ENCODE measurements at places on chromosomes 7 and 10. TPM values are rescaled to one million over a fixed set of nuclear protein-coding genes. Genes with fewer than 3 reads are reported as not detected.
A peak's percentile ranks its signal among the peaks of the same experiment; 100 is the strongest.

TFEC gene
- 0.70 TPM for total RNA-seq

- no peaks in the 10 kb centered on the region for H3K4me1 ChIP-seq
- no peak overlapping the region for H3K27ac ChIP-seq
- DNase-seq, result no peak
- H3K36me3 ChIP-seq, result no peaks in the 10 kb centered on the region
Observed at GRCh38 chr7:67525588-67525987, 529.0 kb downstream of the TYW1 start.

DNA sequence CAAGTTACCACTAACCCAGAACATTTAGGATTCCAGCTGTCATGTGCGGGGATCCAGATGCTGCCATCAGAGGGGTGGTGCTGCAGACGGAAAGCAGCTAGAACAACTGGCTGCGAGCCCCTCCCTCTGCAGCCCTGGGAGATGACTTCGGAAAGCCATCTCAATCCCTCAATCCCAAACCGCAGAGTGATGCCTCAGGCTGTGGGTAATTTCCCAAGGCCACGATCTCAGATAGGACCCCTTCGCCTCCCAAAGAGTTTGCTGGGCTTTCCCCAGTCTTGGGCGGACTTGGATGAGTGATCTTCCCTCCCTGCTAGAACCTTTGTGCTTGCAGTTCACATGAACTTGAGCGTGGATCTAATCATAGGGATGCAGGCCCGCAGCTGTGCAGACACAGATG lies 71.3 kb upstream of the EN2 start:
- DNase-seq, result no peak
- H3K4me1 ChIP-seq, result no peaks in the 10 kb centered on the region
- peaks cover 15% of the 10 kb centered on the region for H3K27me3 ChIP-seq
- no peak overlapping the region for H3K4me3 ChIP-seq
- H3K36me3 ChIP-seq, result no peaks in the 10 kb centered on the region
- no peak overlapping the region for H3K27ac ChIP-seq

DNA sequence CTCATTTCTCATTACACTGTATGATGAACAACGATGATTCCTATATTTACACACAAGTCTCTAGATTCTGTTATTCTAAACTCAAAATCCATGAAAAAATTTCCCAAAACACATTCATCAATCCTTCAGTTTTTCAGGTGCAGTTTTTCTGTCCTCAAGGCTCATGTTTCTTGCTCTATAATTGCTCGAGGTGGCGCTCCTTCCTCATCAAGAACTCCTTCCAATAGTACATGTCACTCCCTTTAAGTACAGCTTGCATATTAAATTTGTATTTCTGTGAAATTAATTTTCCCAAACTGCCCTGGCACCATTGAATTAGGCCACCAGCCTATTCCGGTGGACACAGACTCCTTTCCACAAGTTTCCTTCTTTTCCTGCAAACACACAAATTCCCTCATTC lies 188.7 kb upstream of the MINDY3 start:
- no peaks in the 10 kb centered on the region for H3K36me3 ChIP-seq
- H3K4me1 ChIP-seq, result no peaks in the 10 kb centered on the region
- no peak overlapping the region for H3K27ac ChIP-seq
- H3K4me3 ChIP-seq, result no peak overlapping the region

GRCh38 chr7:1593091-1593866 lies 23.4 kb upstream of the PSMG3 start:
- H3K27ac ChIP-seq, result no peak overlapping the region
- H3K36me3 ChIP-seq, result no peaks in the 10 kb centered on the region
- H3K4me3 ChIP-seq, result no peak overlapping the region
- DNase-seq, result no peak
- peaks cover 9% of the 10 kb centered on the region for H3K27me3 ChIP-seq
- peaks cover 22% of the 10 kb centered on the region for H3K4me1 ChIP-seq

DNA sequence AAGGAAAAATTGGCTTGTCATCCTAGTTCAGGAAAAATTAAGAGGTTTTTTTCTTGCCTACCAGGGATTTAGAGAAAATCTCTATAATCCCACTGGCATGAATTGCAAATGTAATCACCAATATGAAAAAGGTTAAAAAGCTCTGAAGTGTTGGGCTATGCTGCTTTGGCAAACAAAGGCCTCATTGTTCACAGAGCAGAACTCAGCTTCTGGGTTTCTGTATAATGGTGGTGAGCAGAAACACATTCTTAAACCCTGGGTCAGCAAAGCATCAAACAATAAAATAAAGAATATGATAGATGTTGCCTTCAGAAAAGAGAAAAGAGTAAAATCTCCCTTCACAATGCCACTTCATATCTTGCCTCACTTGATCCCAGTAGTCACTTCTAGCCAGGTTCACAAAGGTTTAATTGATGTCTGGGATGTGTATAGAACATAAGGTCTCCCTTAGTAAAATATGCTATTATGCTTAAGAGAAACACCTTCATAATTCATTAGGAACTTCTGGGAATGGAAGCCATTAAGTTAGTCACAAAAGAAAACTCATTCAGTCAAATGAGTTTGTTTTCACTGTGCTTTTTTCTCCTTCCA lies 1255.5 kb upstream of the PHF14 start:
- H3K36me3 ChIP-seq, result no peaks in the 10 kb centered on the region
- H3K27ac ChIP-seq, result no peak overlapping the region
- H3K4me3 ChIP-seq, result no peak overlapping the region
- DNase-seq, result no peak
- no peaks in the 10 kb centered on the region for H3K27me3 ChIP-seq
- H3K4me1 ChIP-seq, result no peaks in the 10 kb centered on the region

DNA sequence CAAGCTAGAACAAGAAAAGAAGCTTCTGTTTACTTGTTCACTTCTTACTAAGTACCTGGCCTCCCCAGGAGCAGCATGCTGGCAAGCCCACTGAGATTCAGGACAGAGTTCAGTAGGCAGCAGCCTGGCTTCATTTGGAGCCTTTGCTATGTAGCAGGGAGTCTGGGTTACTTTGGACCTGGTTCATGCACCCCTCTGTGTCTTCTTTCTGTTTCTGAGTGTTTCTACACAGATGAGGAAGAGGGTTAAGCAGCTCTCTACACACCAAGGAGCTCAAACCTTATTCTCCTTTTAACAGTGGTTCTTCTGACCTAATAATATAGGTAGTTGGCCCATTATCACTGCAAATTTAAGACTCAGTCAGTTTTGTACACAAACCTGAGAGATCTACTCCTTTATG lies 152.9 kb downstream of the ARID5B start:
- peak overlapping the region; percentile 39 for H3K4me3 ChIP-seq
- H3K4me1 ChIP-seq, result peaks cover 82% of the 10 kb centered on the region
- peak overlapping the region; percentile 50 for H3K27ac ChIP-seq
- H3K27me3 ChIP-seq, result no peaks in the 10 kb centered on the region

- no peaks in the 10 kb centered on the region for H3K36me3 ChIP-seq
- no peak overlapping the region for H3K27ac ChIP-seq
- no peak for DNase-seq
- H3K27me3 ChIP-seq, result no peaks in the 10 kb centered on the region
- no peaks in the 10 kb centered on the region for H3K4me1 ChIP-seq
- no peak overlapping the region for H3K4me3 ChIP-seq
Observed at GRCh38 chr10:92756201-92757065, 66.7 kb downstream of the HHEX start.

TRPV6 gene
- total RNA-seq, result not detected

GRCh38 chr7:19530261-19530660 lies 178.6 kb downstream of the POLR1F start:
- no peak for DNase-seq
- no peaks in the 10 kb centered on the region for H3K36me3 ChIP-seq
- H3K27me3 ChIP-seq, result no peaks in the 10 kb centered on the region
- no peak overlapping the region for H3K27ac ChIP-seq
- no peaks in the 10 kb centered on the region for H3K4me1 ChIP-seq

CDC14C gene
- total RNA-seq, result not detected

DNA sequence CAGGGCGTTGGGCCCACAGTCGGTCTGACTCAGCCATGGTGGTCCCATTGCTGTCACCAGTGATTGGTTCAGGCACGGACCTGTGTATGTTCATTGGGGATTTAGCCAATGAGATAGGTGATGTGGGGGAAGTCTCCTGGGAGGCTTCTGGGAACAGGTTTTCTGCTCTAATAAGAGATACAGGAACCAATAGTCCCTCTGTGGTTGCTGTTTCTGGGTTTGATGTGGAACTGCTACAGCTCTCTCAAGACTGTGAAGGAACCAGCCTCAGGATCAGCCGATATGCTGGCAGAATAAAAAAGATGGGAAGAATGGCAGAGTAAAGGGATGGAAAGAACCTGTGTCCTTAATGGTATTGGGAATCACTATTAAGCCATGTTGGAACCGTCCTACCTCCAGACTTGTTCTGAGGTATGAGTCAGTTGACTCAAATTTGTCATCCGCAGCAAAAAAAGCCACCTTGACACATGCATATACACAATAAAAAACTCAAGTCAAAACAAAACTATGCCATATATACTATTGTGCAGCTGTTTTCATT lies 70.6 kb downstream of the MCMBP start:
- H3K4me1 ChIP-seq, result no peaks in the 10 kb centered on the region
- no peak overlapping the region for H3K4me3 ChIP-seq
- H3K27me3 ChIP-seq, result no peaks in the 10 kb centered on the region
- H3K36me3 ChIP-seq, result peaks cover 7% of the 10 kb centered on the region

- no peaks in the 10 kb centered on the region for H3K4me1 ChIP-seq
- no peaks in the 10 kb centered on the region for H3K27me3 ChIP-seq
- H3K4me3 ChIP-seq, result no peak overlapping the region
Observed at GRCh38 chr10:72935361-72935760, 19.2 kb downstream of the PLA2G12B start.

DNA sequence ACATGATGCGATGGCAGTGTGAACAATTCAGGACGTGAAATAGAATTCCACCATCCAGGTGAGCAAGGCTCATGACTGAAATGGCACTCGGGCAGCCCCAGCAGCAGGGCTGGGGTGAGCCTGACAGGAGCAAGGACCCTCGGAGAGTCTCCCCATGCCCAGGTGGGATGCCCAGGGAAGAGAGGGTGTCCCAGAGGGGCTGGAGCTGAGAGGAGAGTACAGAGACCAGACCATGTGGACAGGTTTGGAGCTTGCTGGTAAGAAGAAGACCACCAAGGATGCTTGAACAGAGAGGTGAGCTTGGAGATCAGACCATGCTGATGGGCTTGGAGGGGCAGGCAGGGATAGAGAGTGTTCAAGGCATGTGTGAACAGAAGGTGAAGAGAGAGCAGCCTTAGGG lies 83.3 kb downstream of the RAMP3 start:
- peaks cover 4% of the 10 kb centered on the region for H3K27me3 ChIP-seq
- H3K4me3 ChIP-seq, result no peak overlapping the region
- no peaks in the 10 kb centered on the region for H3K36me3 ChIP-seq
- no peaks in the 10 kb centered on the region for H3K4me1 ChIP-seq

DLX6 gene
- not detected for total RNA-seq

- H3K36me3 ChIP-seq, result peaks cover 95% of the 10 kb centered on the region
- DNase-seq, result no peak
- no peak overlapping the region for H3K4me3 ChIP-seq
- no peaks in the 10 kb centered on the region for H3K27me3 ChIP-seq
Observed at GRCh38 chr7:98981701-98982100, 103.4 kb downstream of the TRRAP start.

GRCh38 chr10:124589491-124590041 lies 127.9 kb downstream of the LHPP start:
- no peaks in the 10 kb centered on the region for H3K27me3 ChIP-seq
- no peak for DNase-seq
- no peaks in the 10 kb centered on the region for H3K36me3 ChIP-seq
- H3K4me3 ChIP-seq, result no peak overlapping the region
- H3K27ac ChIP-seq, result no peak overlapping the region

GRCh38 chr10:96313344-96313743 lies 9.1 kb downstream of the DNTT start:
- DNase-seq, result no peak
- no peaks in the 10 kb centered on the region for H3K4me1 ChIP-seq
- no peaks in the 10 kb centered on the region for H3K36me3 ChIP-seq
- no peaks in the 10 kb centered on the region for H3K27me3 ChIP-seq

GRCh38 chr10:17512341-17513001 lies 58.1 kb upstream of the ST8SIA6 start:
- no peak overlapping the region for H3K4me3 ChIP-seq
- H3K36me3 ChIP-seq, result no peaks in the 10 kb centered on the region
- no peaks in the 10 kb centered on the region for H3K27me3 ChIP-seq
- peaks cover 30% of the 10 kb centered on the region for H3K4me1 ChIP-seq
- no peak for DNase-seq
- no peak overlapping the region for H3K27ac ChIP-seq

DNA sequence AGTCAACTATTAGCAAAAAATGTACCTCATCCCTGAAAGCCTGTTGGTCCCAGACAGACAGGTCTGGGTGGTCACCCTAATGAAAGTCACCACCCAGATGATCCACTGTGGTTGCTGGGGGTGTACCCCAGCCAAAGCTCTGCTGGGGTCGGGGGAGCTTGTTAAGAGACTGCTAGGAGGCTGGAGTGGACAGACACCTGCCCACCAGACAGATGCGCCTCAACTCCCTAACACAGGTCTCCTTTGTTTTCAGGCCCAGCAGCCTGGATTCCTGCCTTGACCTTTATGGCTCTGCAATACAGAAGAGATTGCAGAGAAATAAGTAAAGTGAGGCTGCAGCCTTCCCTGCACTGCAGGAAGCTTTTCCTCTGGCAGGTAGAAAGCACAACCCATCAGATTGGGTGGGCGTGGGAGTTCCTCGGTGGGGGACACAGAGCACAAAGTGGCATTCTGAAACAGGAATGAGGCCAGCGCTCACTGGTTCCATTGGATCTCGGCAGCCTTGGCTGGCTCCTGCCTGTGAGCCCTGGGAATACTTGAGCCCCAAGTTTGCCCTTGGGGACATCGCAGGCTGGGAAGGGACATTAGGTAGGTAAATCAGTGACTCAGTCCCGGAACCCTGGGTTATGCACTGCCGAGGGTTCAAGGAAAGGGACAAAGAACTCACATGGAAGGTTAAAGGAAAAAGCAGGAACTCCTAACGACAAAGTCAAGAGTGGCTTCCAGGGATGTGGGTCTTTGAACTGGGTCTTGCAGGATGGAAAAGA lies 18.0 kb upstream of the ZNF488 start:
- no peak for DNase-seq
- no peak overlapping the region for H3K27ac ChIP-seq
- no peaks in the 10 kb centered on the region for H3K36me3 ChIP-seq
- no peaks in the 10 kb centered on the region for H3K4me1 ChIP-seq

GRCh38 chr7:8433477-8434289 lies at the start of gene NXPH1:
TSS of gene NXPH1 (plus strand) at chr7:8433609.
- no peaks in the 10 kb centered on the region for H3K36me3 ChIP-seq
- peaks cover 52% of the 10 kb centered on the region for H3K27me3 ChIP-seq
- no peak within 1 kb of the TSS for H3K27ac ChIP-seq

GRCh38 chr7:113809581-113809980 lies 109.2 kb downstream of the PPP1R3A start:
- H3K4me1 ChIP-seq, result no peaks in the 10 kb centered on the region
- H3K36me3 ChIP-seq, result no peaks in the 10 kb centered on the region
- H3K27me3 ChIP-seq, result no peaks in the 10 kb centered on the region
- no peak for DNase-seq
- no peak overlapping the region for H3K4me3 ChIP-seq

DNA sequence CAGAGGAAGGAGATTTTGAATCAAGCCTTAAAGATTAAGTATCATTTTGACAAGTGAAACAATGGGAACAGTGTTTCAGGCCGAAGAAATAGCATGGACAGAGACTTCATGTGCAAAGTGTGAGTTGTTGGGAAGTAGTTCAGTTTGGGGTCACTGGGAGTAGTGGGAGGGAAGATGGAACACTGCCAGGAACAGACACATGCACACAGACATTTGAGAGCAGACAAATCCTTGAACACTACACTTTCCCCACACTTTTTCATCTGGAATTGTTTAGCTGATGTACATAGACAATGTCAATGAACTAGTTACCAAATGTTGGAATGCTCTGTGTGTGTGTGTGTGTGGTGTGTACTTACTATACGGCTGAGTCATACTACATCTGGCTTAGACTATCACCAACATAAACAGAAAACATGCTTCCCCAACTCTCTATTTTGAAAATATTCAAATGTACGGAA lies 52.4 kb upstream of the LRRC17 start:
- H3K4me1 ChIP-seq, result no peaks in the 10 kb centered on the region
- no peak overlapping the region for H3K4me3 ChIP-seq
- no peak overlapping the region for H3K27ac ChIP-seq
- no peaks in the 10 kb centered on the region for H3K36me3 ChIP-seq
- DNase-seq, result no peak
- no peaks in the 10 kb centered on the region for H3K27me3 ChIP-seq

PLEKHS1 gene
- not detected for total RNA-seq

BUB3 gene
- total RNA-seq, result 162 TPM

Data from CD4-positive, alpha-beta memory T cell (primary cell).